ENCODE measurements at places on chromosomes 5 and 9. TPM values are rescaled to one million over a fixed set of nuclear protein-coding genes. Genes with fewer than 3 reads are reported as not detected.

SPAG8 gene
- total RNA-seq, result 3.0 TPM

TPRN gene
- 91.5 TPM for total RNA-seq

IFNA13 gene
- not detected for total RNA-seq

GRCh38 chr5:121533814-121534213, 317.9 kb upstream of the FTMT start:
- H3K4me3 ChIP-seq, result no peak overlapping the region
- no peaks in the 10 kb centered on the region for H3K4me1 ChIP-seq
- DNase-seq, result no peak
- no peaks in the 10 kb centered on the region for H3K27me3 ChIP-seq
- H3K27ac ChIP-seq, result no peak overlapping the region
